ENCODE measurements at places on chromosomes 5 and 9.

- no peak for DNase-seq
Measured at GRCh38 chr5:36606036-36606427, 374 bp upstream of the SLC1A3 start.

DNA sequence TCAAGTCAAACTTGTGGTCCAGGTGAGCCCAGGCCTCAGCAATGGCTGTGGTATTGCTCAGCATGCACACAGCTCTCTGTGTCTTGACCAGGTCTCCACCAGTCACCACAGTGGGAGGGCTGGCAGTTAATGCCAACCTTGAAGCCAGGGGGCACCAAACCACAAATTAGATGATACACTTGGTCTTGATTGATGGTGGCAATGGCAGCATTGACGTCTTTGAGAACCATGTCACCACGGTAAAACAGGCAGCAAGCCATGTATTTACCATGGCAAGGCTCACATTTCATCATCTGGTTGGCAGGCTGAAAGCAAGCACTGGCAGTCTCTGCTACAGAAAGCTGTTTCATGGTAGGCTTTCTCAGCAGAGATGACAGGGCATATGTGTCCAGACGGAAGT lies 40.0 kb downstream of the NIM1K start:
- DNase-seq: no peak

GRCh38 chr5:111675201-111675934 lies 81.6 kb downstream of the NREP start:
- DNase-seq: no peak

DNA sequence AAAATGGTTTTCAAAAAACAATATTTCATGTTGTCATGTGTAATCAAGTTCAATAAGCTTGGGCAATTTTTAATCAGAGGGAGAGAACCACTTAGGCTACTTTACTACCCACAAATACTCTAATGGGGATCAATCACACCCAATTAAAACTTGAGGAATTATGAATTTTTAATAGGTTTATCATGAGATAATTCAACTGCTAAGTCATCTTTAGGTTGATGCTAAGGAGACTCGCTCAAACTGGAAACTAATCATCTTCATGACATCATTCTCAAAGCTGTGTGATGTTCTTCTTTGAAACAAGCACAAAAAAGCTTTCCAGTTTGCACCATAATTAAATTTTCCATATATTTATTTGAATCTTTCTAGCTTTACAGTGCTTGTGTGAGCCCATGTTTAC lies 867.5 kb downstream of the MAT2B start:
- DNase-seq: no peak

GRCh38 chr9:134626571-134627416 lies 14.8 kb upstream of the COL5A1 start:
- no peak for DNase-seq

- DNase-seq: no peak
Measured at GRCh38 chr9:107862323-107862722, 372.8 kb upstream of the KLF4 start.

DNA sequence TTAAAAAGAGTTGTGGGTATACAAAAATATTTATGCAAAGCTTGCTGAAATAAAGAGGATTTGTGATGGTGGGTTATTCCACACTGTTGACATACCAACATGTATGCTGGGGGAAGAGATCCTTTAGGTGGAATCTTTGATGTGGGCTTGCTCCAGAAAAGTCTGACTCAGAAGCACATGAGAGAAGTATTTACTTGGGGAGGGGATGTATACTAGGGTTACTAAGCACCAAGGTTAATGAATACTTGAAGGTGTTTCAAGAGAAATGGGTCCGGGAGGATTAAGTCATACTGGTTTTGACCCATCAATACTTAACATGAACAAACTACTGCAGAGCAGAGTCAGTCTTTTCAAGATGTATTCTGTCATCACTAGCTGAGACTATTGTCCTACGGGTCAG lies 316.4 kb upstream of the GRIN3A start:
- no peak for DNase-seq

GRCh38 chr5:129912601-129913255 lies 8.5 kb downstream of the CHSY3 start:
- DNase-seq: no peak

GRCh38 chr5:2904399-2904798 lies 152.9 kb upstream of the IRX2 start:
- no peak for DNase-seq

- DNase-seq: peak; percentile 53
Measured at GRCh38 chr9:115341426-115341825, 223.5 kb upstream of the TNC start.

DNA sequence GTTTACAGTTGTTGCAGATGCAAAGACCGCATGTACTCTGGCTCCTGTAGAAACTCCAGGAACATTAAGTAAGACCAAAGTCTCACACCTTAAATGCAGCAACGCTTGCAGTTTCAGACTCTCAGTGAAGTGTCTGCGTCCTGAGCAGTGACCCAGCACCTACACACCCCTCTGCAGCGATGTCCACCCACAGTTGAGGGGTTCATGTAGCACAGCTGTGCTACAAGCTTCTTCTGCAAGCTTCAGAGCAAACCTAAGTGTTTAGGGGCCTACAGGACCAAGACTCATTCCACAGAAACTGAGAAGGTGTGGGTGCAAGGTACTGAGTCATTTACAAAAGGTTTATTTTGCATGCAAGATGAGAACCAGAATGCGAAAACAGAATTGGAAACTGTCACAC lies 191.0 kb downstream of the IRX2 start:
- DNase-seq: no peak

DNA sequence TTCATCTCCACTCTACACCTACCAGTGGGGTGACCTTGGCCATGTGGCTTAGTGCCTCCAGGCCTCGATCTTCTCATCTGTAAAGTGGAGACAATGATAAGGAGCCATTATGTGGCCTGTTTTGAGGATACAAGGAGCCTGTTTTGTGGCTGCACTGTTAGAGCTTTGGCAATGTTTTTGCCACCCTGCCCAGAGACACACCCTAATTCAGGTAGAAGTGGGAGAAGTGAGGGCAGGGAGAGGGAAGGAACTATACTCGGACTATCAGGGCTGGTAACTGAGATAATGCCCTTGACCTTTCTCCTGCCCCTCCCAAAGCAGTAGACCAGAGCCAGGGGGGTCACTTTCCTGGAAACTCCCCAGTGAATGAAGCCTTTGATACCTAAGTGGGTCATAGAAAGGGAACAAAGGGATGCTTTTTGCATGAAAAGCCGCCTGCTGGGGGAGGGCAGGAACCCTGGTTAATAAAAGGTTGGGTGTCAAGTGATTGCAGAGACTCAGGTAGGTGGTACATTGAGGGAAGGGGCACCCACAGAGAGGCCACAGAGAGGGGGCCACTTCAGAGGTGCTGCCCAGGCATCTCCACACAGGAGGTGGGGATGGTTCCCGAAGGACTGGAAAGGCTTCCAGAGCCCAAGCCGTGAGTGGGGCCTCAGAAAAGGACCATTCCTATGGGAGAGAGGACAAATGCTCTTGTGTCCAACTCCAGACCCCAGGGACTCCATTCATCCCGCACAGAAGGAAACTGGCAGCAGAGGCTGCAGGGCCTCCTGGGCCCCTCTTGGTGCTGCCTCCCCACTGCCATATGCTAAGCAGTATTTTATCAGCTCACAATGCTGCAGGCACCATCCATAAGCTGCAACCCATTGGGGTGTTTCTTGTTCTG lies 42.3 kb upstream of the VDAC1 start:
- no peak for DNase-seq

DNA sequence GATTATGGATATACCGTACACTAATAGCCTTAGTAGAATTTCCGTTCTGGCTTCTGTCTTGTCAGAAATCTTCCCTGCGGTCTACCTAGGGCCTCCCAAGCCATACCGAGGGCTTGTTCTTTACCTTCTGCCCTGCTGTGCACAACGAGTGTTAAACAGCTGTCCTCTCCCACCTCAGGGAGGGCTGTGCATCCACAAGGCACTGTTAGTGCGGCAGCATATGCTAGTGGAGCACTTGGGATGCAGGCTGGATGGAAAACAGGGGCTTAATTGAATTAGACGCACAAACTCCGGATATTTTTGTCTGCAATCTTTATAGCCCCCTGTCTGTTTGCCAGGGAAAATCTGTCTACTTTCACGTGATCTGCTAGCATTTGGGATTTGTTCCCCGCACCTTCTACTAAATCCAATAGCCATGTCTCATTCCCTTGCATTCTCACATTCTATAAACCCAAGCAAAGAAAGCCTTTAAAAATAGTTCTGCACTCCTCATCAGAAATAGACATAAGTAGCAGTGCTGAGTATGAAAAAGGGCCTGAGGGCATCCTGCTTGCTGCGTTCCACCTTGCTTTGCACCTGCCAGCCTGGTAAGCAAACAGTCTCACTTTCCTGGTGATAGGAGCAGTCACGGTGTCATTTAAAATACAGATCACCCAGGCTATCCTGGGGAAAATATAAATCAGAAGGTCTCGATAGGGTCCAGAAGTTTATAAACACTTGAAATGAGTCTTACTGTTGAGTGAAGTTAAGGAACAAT lies 382.6 kb downstream of the RASEF start:
- no peak for DNase-seq

DNA sequence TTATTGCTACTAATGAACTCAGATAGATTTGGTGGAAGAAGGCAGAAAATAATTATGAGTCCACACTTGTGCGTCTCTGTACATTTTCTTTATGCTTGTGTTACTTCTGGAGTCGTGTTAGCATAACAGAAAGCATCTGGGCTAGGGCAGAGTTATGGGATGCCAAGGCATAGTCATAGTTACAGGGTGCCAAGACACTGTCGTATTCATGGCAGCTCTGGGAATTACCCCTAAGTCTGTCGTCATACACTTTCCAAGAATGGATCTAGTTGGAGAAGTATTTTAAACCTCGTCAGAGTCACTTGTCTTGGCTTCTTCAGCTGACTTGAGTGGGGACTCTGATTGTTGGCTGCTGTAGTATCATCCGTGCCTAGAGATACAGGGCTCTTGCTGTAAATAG lies 27.7 kb downstream of the CAMK4 start:
- DNase-seq: no peak

DNA sequence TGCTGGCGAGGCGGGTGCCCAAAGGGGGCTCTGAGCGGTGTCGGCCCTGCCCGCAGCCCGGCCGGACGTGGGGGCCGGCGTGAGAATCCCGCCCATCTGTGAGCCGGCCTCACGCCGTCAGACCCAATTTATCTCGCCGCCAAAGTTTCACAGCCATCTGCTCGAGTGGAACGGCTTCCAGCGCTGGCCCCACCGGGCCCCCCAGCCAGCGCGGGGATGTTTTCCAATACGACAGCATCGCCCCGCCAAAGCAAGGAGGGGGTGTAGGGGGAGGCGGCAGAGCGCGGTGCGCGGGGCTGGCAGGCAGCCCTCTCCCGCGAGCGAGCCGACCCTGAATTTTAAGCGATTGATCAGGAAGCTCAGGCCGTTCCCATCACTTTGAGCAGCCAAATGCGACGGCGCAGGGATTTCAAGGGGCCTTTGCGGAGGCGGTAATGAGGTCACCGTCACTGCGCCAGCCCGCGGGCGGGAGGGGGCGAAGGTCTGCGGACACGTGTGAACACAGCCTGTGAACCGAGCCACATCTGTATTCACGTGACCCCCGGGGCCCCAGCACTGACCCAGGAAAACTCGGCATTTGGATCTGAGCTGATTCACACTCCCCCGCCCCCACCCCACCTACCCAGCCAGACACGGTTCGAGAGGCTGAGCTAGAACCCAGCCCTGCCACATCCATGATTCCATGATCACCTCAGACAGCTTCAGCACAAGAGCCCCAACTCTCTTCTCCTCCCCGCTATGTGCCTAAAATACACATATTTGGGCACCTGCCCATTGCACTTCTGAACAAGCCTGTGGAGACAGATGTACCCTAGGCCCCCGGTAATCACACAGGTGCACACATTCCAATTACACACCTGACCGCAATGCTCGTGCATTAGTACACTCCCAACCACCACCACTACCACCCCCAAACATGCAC lies 47.8 kb upstream of the PSD2 start:
- DNase-seq: peak; percentile 58

DNA sequence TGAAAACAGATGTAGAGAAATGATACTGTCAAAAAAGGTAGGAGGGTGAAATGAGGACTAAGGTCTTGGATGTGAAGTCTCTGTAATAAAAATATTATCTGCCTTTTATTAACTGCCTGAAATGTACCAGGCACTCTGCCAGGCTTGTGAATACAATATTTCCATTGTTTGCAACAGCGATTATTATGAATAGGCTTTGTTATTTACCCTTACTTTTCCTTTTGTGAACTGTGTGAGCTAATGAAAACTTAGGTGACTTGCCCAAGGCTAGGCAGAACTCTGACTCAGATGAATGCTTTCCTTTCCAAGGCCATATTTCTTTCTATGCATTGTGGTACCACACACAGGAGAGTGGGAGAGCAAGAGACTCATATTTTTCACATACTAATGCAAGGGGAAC lies 204.1 kb downstream of the CDH12 start:
- DNase-seq: no peak

DNA sequence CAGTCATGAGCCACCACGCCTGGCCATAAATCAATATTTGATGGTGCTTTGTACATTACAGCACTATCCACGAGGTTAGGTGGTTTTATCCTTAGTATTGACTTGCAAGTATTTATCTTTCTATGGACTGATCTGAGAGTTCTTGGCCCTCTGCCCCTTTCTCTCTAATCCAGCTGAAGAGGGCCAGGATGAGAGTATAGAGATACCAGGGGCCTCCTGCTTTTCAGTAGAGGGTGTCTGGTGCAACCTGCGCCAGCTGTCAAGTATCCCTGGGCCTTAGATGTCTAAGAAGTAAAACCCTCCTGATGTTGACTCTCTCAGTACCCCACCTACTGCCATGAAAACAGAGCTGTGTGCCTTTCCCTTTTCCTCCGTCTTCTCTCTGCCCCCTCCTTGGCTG lies 153.4 kb downstream of the SLIT3 start:
- no peak for DNase-seq

DNA sequence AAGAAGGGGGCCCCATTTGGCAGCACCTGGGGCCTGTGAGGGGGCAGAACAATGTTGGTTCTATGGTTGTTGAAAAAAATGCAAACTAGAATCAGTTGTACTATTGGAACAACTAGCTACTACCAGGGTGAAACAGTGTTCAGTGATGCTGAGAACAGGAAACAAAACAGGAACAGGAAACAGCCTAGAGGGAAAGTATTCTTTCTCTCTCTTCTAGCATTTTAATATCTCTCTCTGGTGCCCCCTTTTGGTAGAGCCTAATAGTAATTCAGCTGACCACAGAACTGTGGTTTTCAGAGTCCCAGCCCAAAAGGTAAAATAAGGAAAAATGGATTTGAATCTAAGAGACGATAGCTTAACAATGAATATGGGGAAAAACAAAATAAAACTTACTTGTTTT lies 138.0 kb upstream of the KCNN2 start:
- DNase-seq: peak; percentile 15

- DNase-seq: peak; percentile 8
Measured at GRCh38 chr9:137317021-137317717, 15.1 kb upstream of the NRARP start.

Data from AG20443 (cell line).